ENCODE measurements at places on chromosomes 4 and X.
A peak's percentile ranks its signal among the peaks of the same experiment; 100 is the strongest.

DNA sequence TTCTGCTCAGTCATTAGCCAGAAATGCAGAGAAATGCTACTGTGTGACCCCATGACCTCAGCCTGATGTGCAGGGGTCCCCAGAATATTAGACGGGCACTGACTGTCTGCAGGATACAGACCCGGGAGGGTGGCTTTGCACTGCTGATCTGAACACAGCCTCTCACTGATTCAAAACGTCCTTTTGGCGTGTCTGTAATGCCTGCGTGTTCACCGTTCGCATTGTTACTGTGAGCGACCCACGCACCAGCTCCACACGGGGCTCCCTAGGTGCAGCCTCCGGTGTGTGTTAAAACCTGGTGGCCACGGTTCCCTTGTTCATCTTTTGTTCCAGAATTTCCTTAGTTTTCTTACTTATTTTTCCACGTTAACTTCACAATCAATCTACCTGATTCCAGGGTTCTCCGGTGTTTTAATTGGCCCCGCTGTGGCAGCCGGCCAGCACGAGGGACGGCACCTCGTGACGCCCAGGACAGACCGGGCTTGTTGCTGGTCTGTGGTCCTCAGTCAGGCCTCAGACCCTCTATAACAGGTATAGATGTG, 32.0 kb upstream of the SPON2 start:
- no peak for DNase-seq

DNA sequence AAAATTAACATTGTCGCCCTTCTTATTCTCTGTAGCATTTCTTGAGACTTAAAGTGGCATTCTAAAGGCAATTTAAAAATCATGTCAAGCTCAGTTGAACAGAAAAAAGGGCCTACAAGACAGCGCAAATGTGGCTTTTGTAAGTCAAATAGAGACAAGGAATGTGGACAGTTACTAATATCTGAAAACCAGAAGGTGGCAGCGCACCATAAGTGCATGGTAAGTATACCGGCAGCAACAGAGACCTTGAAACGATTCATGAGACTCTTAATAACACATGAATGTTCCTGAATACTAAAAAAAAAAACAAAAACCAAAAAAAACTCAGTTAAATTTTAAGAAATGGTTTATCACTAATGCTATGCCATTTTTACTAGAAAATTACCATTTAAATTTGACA, 82.4 kb upstream of the HPRT1 start:
- no peak for DNase-seq

DNA sequence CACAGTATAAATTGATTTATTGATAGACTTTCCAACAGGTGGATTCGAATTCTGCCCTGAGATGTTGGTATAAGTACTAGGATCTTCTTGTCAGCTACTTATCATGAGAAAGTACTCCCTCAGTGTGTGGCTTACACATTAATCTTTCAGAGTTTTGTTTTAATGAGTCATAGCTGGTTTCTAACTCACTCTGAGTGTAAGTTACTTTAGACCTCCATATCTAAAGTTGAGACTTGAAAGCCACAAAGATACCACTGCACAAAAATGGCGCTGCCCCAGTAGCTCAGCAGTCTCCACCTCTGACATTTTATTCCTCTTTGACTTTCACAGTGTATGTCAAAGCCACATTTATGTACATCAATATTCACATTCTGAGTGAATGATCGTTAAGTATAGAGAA, 318.5 kb downstream of the ARAP2 start:
- no peak for DNase-seq

- peak; percentile 40 for DNase-seq
Measured at GRCh38 chr4:79413032-79413885, 5.2 kb upstream of the GK2 start.

DNA sequence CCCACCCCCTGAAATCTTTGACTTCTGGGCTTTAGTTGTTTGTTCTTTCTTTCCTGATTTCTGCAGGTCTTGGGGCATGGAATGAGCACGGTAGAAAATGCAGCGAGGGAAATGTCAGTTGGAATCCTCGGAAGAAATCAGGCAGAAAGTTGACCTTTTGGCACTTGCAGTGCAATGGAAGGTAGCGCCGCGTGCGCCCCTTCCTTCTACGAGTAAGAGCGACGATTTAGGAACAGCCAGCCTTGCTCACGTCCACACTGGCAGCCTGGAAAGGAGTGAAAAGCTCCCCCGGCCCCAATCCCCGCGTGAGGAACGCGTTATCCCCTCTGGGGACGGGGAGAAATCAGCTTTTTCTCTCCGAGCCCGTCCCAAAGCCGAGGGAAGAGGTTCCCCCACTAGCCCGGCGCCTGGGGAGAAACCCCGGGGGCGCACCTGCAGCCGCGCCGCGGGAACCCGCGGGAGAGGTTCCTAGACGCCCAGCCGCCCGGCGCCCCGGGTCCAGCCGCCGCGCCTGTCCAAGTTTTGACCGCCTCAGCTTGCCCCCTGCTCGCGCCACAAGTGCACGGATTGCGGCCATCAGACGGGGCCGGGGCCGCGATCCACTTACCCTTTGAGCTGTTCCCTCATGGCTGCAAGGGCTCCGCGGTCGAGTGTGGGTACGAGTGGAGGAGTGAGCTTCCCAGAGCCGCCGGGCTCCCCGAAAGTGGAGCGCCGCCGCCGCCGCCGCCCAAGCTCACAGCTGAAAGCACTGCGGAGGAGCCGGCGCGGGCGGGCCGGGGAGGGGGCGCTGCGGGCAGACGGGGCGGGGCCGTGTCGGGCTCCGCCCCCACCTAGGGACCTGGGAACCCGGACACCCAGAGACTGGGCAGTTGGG, 194.6 kb upstream of the FTHL17 start:
- peak; percentile 28 for DNase-seq

- DNase-seq = no peak
Measured at GRCh38 chr4:168386002-168386401, 67.5 kb upstream of the DDX60 start.

DNA sequence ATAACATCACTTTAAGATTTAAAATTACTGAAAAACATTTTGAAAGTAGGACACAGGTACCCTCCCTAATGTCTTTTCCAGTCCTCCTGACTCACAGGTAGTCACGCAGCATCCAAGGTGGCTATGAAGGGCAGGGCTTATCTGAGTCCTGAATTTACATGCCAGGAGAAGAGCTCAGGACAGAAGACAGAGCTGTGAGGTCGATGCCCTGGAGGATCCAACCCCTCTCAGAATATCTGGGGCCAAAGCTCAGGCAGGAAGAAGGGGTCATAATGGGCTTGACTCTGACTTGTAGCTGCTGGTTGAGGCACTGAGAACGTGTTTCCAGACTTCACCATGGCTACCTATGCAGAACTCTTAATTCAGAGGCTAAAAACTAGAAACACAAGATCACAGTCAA, 177.5 kb downstream of the AASDH start:
- no peak for DNase-seq

DNA sequence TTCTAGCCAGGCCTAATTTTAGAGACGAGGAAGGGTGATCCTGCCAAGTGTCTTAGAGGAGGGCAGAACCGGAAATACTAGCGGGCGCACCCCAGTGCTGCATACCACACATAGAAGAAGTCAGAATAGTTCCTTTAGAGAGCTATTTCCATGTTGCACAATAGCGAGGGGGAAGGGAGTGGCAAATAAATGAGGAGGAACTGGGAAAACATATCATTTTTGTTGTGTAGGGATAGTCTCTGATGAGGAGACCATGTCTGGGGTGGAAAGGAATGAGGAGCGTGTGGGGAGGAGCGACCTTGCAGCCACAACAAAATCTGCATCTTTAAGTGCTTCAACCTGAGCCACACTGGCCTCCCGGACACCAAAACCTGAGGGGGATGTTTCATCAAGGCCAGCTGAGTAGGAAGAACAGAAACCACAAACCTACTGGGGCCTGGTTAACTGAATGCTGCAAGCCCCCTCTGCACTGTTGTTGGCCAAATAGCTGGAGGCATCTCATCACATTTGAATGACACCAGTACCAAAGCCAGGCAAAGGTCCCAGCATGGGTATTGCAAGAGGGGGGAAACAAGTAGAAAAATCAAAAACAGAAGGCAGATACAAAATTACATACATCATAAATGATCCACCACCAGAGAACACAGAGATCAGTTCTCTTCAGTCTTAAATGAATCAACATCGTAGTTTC, 26.7 kb upstream of the C1QTNF7 start:
- DNase-seq = no peak

DNA sequence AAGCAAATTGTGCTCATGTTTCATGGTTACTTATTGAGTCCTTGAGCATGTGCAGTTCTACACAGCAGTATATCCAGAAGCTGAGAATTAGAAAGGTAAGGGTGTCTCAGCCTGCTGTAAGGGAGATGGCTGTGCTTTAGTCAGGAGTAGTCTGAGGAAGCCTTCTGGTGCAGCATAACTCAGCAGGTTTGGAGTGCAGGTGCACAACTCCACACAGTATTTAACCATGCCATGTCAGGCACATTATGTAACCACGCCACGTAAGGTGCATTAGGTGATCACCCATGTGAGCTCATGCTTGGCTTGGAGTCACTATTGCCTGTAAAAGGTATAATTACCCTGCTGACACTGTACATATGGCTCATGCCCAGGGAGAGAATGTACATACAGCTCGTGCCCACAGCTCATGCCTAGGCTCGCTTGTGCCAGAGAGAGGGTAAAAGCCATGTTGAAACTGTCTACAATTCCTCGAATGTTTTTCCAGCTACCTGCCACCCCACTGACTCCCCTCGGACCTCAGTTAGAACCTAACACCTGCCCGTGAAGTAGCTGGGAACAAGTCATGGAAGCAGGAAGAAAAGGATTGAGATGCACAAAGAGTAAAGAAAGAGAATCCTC, 37.8 kb downstream of the UCHL1 start:
- DNase-seq = no peak

DNA sequence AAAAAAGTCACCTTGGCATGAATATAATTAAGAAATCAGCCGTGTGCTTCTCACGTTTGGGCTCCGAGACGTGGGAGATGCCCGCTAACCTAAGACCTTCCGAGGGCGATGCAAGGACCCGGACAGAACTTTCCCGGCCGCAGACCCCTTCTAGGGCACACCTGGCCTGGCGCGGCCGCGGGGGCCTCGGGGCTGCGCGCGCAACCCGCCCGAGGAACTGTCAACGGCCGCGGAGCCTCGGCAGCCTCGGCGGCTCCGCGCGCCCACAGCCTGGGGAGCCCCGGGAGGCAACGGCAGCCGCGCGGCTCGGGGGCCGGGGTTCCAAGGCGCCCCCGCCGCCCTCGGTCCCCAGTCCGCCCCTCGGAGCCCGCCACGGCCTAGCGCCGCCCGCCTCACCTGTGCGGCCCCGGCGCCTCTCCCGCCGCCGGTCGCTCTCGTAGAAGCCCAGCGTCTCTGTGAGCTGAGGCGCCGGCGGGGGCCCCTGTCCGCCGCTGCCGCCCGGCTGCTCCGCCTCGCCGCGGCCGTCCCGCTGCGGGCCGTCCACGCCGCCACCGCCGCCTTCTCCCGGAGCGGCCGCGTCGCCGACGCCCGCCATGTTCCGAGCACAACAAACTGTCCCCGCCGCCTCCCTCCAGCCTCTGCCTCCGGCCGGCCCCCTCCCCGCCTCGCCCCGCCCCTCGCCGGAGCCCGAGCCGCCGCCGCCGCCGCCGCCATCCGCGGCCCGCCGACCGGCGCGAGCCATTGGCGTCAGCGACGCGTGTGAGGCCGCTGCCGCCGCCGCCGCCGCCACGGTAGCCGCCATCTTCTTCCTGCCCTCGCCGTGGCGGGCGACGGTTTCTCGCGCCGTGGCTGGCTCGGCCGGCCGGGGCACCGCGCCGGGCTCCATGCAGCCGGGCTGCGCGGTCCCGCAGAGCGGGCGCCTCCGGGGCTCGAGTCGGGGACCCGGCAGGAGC, at the start of gene TAPT1:
TSS of gene TAPT1 (minus strand) at position 609 of the 953 bp plus-strand sequence. CDS start at position 595, 14 bp downstream.
- peak; percentile 54 for DNase-seq

GRCh38 chrX:8204169-8204935, 33.3 kb upstream of the VCX2 start:
- no peak for DNase-seq

DNA sequence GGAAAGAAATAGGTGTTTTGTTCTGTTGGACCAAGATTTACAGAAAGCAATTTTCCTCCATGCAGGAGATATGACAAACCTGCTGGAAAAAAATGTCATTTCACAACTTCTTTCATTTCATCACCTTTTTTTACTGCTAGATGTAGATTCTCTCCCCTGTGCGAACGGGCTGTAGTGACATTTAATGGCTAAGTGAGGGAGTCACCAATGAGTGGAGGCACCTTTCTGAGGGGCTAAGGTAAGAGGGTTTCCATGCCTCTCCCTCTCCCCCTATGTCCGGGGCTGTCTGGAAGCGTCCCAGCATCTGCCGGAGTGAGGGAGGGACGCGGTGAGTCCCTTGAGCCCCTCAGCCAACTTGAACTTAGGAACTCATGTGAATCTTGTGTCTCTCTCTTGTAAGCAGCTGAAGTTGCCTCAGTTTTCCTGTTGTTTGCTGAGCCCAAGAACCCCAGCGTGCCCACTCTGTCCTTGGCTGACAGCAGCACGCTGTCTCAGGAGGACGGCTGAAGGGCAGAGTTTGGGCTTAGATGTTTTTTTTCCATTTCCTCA, 42.3 kb downstream of the DCTD start:
- no peak for DNase-seq

DNA sequence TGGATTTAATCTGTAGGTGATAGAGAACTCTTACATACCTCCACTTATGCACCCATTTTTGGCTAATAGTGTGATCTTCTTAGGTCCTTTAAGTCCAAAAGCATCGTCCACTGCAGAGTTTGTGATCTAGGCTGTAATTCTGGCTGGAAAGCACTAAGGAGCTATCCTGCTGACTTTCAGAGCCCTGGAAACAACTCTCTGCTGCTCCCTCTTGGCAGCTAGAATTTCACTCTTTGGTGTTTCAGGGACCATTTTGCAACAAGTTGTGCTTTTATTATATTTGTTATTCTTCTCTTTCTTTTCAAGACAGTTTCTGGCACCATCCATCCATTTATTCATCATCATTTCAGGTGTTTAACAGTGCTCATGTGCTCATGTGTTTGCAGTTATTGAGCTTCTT, 130.0 kb downstream of the RBM46 start:
- DNase-seq = no peak

- DNase-seq = no peak
Measured at GRCh38 chrX:8864161-8864560, 63.0 kb upstream of the FAM9A start.

DNA sequence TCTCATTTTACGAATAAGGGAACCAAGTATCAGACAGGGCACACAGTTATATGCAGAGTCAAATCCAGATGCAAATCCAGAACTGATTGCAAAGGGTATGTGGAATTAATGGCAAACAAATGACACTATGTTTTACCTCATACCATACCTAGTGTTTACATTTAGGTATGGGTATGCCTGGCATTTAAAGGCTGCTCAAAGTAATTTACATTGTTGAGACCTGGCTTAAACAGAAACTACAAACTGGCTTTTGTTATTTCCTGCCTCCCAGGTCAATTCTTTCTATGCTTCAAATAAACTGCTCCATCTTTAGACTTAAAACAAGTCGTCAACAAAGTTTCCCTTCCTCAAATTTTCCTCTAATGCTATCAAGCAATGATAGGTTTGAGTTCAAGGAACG, 33.7 kb downstream of the ANKRD17 start:
- no peak for DNase-seq

Data from NCI-H1930 (cell line).